ENCODE measurements at places on chromosomes 13 and 19.
A peak's percentile ranks its signal among the peaks of the same experiment; 100 is the strongest.

GRCh38 chr13:28049880-28050875 is 50.2 kb downstream of the FLT3 start:
- peak; percentile 58 for ATAC-seq

DNA sequence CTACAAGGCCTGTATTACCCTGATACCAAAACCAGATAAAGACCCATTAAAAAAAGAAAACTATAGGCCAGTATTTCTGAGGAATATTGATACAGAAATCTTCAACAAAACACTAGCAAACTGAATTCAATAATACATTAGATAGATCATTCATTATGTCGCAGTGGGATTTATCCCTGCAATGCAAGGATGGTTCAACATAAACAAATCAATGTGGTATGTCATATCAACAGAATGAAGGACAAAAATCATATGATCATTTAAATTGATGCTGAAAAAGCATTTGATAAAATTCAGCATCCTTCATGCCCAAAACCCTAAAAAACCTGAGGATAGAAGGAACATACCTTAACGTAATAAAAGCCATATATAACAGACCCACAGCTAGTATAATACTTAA is 50.0 kb downstream of the RB1 start:
- no peak for ATAC-seq

- ATAC-seq, result no peak
Measured at GRCh38 chr13:80924596-80924995, 583.7 kb upstream of the SPRY2 start.

DNA sequence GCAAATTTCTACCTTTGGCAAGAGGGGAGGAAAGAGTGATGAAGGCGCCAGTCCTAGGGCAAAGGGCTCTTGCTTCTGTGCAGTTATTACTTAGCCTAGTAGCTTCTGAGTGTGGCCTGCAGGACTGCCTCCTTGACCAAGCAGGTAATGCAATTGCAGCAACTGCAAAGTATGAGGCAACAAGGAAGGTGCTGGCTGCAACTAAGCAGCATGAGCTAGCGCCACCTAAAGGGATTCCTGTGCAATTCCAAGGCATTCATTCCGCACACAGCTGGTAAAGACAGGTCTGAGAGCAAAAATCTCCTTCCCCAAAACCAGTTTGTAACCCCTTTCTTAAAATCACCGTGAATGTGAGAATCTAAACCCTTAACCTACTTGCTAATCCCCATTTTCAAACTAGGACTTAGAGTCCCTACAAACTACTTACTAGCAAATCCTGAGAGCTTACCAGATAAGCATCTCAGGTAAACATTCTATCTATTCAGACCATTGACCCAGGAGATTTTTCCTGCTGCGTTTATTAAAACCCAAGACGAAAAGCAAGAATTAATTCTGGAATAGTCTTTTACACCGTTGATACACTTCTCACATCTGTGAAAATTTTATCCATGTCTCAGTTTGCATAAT is 62.9 kb downstream of the DCT start:
- no peak for ATAC-seq

All from stimulated activated memory B cell treated with anti-CD40 and anti-IgM and Interleukin-4, amounts not matched to agents 10 μg/mL and 1 μg/mL and 100 μg/mL, for 72 hours (primary cell).